ENCODE measurements at places on chromosomes 11 and 22.

DNA sequence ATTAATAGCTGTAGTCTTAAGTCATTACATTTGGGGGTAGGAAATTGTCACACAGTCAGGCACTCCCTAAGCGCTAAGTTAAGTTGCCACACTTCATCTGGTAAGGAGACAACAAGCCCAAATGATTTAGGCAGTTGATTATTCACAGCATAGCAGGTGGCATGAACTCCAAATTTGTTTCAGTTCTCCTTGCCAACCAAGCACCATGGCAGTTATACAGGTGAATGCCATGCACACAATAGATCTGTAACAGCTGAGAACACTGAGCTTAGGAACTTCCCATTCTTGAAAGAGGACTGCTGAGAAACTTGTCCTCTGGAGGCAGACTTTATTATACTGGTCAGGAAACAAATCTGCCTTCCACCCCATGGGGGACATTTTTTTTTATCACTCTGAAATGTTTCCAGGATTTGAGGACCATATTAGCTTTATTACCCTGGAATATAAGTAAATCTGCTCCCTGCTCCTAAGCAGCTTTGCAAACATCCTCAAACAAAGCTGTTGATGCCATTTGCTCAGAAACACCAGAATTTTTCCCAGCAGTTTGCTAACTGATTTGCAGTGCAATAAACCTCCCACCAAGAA lies 5.1 kb upstream of the INTS4 start:
- DNase-seq = no peak

DNA sequence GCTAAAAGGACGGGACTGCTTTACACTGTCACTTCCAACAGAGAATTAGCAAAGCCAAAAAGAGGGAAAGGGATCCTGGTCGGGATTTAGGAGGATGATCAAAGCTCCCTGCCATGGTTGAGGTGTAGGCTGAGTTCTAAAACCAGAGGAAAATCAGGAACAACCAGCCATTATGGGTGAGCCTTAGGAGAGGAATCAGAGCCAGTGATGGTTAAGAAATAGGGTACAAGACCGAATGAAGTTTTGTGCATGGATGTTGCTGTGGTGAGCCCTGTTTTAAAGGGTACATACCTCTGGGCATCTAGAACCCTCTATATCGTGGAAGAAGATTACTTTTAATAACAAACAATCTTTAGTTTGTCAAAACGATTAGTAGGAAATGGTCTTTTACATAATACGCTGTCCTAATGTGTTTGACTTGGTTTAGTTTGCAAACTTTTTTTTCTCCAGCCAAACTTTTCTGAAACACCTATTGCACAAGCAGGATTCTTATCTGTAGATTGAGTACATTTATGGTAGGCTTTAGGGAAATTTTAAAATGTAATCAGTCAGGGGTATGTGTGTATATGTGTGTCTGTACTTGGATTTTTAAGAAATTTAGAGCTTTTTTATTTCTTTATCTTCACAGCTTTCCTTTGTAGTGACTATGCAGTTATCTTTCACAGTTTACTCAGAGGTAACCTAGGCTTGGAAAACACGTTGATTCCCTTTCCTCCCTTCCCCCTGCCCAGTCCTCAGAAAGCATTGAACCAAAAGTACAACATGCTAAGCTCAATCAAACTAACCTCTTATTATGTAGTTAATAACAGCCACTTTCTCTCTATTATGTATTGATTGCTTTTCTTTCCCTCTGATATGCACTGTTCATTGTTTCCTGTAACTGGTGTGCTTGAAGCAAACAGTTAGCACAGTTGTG lies 26.8 kb downstream of the TRIM44 start:
- no peak for DNase-seq

DNA sequence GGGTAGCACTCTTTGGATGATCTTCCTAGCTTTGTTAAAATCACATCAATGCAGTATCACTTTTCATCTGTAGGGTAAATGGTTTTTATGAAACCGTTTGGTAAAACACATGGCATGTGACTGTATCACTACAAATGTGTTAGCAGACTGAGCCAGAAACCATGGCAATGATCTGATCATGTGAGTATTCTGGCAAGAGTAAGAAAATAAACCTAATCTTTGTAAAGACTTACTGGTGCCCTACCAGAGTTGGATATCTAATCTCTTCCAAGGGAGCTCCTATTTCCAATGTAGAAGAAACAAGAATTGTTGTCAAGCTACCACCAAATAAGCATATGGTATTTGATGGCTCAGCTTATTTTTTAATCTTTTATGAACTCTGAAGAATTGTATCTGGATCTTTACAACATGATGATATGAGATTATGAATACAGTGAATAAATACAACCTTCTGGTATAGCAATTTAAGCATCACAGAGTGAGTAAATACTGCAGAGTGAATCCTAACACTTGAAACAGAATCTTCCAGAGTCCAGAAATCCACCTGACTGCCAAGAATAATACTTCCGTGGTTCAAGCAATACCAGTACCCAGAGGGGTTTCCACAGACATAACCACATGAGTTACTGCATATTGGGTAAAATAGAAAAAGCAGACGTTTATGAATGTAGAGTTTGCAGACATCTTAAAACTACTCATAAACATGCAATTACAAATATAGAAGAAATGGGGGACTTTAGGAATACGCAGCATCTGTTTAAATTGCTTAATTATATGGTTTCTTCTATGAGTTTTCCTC lies 238.8 kb downstream of the TTC28 start:
- DNase-seq = no peak

DNA sequence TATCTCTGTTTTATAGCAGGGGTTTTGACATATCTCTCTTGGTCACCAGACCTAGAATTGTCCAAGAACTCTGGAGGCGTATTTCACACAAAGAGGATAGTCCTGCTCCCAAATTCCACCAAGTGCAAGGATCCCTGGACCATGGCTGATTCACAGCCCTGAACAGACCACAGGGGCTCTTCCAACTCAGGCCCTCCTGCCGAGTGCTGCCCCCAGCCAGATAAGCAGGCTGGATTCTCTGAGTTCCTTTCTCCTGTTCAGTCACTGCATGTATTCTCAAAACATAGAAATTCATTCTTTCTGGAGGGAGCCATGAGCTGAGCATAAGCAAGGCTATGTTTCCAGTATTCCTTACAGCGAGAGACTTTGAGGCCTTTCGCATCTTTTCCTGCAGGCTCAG lies 13.4 kb upstream of the PLEKHB1 start:
- no peak for DNase-seq

DNA sequence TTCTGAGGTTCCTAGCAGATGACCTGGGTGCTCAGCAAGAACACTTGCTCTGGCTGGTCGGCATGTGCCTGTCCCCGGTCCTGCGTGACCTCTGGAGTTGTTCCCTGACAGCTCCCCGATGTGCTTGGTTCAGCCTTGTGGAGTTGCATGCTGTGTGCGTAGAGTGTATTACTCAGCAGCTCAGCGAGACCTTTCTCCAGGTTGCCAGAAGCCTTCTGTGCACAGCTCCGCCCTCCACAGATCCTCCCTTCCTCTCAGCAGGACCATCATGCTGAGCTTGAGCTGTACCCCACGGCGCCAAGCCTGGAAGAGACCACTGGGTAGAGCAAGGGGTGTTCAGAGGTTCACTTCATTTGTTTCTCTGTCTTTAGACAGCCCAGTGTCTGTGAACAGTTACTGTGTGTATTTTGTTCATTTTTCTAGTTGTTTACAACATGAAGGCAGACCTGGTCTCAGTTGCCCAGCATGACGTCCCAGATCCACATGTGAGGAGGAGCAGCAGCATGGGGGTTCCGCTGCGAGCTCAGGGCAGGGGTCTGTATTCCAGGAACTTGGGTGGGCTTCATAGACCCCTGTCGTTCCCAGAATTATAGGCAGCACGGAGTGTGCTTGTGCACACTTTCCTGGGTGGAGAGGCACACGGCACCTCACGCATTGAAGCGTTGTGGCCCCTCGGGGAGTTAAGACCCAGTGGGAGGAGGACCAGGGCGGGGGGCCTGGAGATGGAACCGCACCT lies 148.6 kb downstream of the IGLL1 start:
- no peak for DNase-seq

DNA sequence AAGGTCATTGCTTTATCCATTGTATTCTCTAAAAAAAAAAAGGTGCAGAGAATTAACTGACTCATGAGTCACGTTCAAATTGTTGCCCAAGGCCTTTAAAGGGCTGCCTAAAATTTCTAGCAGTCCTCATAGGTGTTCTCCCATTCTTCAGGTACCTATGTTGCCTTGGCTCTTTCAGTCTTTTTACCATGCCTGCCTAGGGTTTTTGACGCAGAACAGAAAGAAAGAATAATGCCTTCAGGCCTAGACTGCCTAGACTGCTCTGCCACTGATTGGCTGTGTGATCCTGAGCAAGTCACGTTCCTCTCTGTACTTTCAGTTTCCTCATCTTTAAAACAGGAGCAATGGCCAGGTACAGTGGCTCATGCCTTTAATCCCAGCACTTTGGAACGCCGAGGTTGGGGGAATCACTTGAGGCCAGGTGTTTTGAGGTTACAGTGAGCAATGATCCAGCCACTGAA lies 21.5 kb downstream of the CTSC start:
- no peak for DNase-seq

DNA sequence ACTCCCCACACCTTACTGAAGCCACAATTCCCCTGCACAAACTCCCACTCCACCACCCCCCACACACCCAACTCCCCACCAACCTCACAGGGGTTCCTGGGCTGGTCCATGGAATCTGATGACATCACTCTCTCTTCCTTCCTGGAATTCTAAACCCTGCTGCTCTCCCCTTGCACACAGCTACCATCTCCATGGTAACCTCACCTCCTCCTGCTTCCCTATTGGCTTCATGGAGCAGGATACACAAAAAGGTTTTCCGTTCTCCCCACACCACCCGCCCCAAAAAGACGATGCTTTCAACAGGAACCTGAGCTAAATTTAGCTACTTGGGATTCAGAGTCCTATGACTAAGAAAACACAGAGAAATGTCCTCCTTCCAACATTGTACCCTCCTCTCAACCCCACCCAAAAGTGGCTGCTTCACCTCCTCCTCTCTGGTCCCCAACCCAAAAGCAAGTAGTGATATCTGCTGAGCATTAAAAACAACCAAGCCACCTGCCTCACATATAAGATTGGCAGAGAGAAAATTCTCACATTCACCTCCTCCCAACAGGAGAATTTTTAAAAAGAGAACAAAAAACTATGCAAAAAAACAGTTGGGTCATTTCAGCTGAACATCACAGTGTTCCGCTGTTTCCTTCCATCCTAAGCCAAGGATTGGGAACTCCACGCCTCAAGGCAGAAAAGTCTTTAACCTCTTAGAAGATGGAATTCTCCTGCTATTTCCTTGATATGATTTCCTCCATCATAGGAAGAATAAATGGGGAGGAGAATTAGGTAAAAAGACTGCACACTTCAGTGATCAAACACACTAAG lies 66.9 kb downstream of the RBFOX2 start:
- DNase-seq = no peak

- no peak for DNase-seq
These were observed 33.2 kb upstream of the PAX6 start for GRCh38 chr11:31844351-31844750.

- DNase-seq = no peak
These were observed 72.6 kb upstream of the GRAMD1B start for GRCh38 chr11:123357353-123357989.

DNA sequence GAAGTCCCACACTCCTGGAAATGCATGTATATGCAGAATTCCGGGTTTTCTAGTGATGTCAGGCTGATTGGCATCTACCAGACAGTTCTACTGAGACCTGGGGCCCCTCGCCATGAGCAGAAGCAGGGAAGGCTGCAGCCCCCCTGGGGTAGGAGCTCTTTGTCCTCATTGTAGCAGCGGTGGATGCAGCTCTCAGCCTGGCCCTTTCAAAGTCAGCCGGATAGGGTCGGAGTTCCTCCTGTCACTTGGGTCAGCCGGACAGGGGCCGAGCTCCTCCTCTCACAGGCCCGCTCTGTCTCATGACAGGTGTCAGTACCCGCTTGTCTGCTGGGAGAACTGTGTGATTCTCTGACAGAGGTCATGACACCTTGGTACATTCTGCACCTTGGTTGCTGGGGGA lies 30.0 kb downstream of the MRGPRD start:
- no peak for DNase-seq

DNA sequence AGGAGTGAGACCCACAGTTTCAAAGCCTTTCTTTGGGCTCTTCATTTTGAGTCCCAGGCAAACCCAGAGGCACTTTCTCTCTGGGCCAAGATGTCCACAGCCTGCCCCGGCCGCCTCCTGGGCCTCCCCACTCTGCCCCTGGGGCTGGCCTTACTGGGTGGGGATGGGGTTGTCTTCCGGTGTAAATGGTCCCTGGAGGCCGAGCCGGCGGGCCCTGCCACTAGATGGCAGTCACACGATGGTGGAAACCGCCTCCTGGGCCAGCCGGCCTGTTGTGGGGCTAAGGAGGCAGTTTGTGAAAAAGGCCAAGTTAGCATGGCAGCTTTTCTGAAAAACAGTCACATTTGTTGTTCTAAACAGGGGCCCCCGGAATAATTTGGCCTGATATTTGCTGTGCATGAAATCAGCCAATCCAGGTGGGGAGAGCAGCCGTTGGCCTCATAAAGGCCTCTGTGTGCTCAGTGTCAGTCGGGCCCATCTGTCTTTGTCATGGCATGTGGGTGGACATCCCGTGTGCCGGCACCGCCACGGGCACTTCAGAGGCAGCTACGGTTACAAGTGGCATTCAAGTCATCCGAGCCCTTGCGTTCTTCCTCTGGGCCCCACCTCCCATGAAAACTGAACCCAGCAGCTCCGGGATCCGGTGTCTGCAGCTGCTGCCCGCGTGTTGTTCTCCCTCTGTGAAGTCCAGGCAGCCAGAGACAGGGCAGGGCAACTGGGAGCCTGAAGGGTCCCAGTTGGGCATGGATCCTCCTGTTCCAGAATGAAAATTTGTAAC lies 6.5 kb downstream of the MRPL23 start:
- DNase-seq = no peak

DNA sequence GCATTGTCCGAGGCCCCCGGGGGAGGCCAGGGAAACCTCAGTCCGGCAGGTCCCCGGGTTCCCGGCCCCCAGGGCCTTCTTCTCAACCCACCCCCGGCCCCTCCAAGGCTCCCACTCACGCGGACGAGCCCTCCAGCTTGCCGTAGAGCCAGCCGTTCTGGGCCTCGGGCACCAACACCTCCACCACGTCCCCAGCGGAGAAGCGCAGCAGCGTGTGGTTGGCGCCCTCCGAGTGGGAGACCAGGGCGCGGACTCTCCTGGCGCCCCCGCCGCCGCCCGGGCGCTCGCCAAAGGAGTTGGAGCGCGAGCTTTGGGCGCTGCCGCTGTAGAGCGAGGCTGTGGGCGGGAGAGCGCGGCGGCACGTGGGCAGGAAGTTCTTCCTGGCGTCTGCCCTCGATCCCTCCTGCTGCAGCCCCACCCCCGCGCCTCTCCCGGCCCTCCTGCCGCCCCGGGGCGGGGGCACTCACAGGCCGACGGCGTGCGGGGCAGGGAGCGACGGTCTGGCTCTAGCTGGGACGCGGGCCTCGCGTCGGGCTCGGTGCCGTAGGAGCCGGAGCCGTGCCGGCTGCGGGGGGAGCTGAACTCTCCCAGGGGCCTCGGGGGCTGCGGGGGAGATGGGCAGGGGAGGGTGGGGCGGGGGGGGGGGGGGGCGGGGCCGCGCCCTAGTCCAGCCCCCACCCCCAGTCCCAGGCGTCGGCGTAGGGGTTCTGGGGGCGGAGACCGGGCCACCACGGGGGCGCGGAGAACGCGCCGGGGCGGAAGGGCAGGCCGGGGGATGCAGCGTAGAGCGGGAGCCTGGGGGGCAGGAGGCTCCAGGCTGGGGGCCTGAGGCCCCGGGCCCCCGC lies 4.9 kb upstream of the SLC16A8 start:
- DNase-seq = no peak

Measured in CD8-positive, alpha-beta T cell (primary cell).